Esophagus mucosa (tissue), 1 donor: ENCODE measurements at places on chromosomes 6 and 20. TPM values are rescaled to one million over a fixed set of nuclear protein-coding genes. Genes with fewer than 3 reads are reported as not detected.

DNA sequence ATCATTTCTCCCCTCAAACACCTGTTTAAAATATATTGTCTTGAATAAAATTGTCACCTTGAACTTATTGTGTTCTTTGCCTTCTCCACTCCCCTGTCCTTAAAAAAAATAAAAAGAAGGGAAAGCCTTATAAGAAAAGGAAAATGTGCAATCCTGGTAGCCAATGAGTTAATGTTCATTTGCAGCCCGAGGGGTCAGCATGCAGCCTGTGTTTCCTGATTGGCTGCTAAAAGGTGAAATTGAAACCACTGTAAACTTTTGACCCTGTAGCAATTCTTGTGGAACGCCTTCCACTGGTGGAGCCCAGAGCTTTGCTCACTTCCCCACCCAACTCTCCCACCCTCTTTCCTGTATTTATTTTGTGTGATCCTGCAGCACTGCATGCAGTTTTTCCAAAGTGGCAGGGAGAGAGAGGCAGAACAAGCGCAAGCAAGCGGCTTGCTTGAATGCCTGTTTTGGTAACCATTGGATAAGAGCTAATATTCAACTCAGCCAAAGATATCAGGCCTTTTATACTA lies 74.9 kb downstream of the NCOA3 start:
- ATAC-seq: peak; percentile 87

GRCh38 chr20:991850-992249 lies 10.3 kb downstream of the RSPO4 start:
- no peak for ATAC-seq

- ATAC-seq: peak; percentile 77
These were observed at the start of gene MAD2L1BP for GRCh38 chr6:43635387-43636307. TSS of gene MAD2L1BP (plus strand) at chr6:43635840. CDS start at chr6:43635876, 36 bp downstream.

DNA sequence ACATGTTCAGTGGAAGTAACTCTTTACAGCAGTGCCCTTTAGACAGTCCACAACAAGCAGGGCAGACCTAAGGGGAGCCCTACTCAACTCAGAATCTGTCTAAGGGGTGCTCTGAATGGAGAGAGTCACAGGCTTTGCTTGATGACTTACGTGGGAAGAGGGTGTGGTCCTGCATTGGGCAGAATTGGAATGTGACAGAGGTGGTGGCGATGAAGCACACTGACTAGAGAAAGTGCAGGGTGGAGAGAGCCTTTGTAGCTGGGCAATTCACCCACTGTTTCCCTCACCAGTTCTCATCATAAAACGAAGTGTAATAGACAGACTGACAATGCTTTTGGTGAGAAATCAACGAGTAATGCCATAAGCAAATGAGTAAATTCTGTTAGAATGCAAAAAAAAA lies 11.2 kb downstream of the TP53INP2 start:
- ATAC-seq: peak; percentile 52

ALDH5A1 gene
- 13.4 TPM for total RNA-seq

TMC2 gene
- not detected for total RNA-seq

- ATAC-seq: no peak
These were observed 94.0 kb downstream of the SLC22A3 start for GRCh38 chr6:160442151-160442550.
